Spleen (tissue), 13 donors: ENCODE measurements at places on chromosomes 12 and 14. TPM values are rescaled to one million over a fixed set of nuclear protein-coding genes. Genes with fewer than 3 reads are reported as not detected.

- DNase-seq, result no peak
- no peak overlapping the region for H3K4me3 ChIP-seq
- H3K27me3 ChIP-seq, result peaks cover 3% of the 10 kb centered on the region
- H3K4me1 ChIP-seq, result no peaks in the 10 kb centered on the region
- H3K36me3 ChIP-seq, result no peaks in the 10 kb centered on the region
Measured at GRCh38 chr14:70177081-70177800, 11.5 kb downstream of the SLC8A3 start.

DNA sequence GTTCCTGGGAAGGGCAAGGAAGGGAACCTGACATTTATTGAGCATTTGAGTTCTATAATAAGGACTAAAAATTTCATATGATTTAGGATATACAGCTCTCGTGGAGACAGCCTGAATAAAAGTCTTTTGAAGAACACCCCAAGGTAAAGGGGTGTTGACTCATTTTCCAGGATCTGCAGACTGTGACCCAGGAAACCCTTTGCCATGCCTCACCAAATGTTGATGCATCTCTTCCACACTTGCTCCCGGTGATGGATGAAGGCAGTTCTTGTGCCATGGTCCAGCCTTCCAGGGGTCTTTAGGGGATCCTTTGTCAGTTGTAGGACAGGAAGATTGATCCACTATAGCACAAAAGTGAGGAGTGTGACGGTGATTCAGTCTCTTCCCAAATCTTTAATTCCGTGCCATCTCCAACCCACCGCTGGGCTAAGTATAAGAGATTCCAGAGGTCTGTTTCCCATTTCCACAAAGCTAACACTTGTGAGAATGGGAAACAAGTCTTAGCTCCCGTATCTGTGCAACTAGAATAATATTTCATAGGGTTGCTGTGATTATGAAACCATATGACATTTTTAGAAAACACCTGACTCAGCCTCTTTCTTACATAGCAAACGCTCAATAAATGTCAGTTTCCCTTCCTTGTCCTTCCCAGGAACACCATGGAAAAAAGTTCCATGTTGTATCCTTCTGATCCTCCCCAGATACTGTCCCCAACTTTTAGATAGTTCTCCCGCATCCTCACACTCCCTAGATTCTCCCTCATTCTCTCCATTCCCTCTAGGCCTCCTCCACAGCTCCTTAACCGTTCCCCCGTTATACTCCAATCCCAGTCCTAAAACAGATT, 836 bp downstream of the AAAS start:
- DNase-seq, result no peak
- H3K4me3 ChIP-seq, result peak overlapping the region; percentile 79
- H3K36me3 ChIP-seq, result peaks cover 18% of the 10 kb centered on the region
- no peaks in the 10 kb centered on the region for H3K27me3 ChIP-seq
- H3K4me1 ChIP-seq, result peaks cover 44% of the 10 kb centered on the region

DNA sequence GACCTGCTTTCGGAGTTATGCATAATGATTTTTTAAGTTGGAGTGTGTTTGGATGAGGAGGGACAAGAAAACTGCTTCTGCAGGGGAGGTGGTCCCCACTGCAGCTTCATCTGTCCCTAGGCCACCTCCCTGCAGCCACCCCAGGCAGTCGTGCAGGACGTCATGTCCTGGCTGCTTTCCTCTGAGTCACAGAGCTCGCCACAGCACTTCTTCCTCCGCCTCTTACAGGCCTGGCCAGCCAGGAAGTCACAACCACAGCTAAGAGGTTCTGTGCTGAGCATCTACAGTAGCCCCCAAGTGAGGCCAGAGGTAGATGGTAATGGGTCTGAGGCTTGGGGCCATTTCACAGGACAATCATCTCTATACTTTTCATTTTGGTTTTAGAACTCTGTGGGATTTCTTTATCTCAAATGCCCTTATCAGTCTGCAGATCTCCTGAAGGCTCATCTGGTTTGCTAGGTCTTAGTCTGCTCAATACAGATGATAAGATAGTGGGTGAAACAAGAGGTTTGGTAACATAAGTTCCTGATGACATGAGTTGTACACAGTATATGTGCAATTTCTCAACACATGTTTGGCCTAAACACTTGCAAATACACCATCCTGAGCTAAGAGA, 106.4 kb downstream of the ARF6 start:
- H3K27me3 ChIP-seq, result no peaks in the 10 kb centered on the region
- peak; percentile 95 for DNase-seq
- no peak overlapping the region for H3K4me3 ChIP-seq
- H3K4me1 ChIP-seq, result peaks cover 63% of the 10 kb centered on the region

DNA sequence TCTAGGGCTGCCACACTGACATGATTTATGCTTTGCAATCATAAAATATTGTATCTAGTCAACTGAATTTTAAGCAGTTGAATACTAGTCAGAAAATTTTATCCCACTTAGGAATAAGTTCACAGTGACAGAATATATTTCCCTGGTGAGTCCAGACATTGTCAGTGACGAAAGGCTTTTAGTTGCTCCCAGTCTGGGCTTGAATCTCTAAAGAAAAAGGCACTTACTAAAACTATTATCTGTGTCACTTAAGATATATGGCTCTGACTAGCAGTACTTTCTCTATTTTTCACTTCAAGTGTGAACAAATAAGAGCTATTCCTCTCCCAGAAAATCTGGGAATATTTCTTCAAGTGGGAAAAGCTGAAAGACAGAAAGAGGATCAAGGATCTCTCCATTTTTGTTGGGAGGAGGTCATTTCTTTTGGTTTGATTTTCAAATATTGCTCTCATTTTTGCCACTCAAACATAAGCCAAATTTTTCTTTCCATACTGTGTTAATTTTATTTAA, 1262.3 kb upstream of the USP15 start:
- no peak overlapping the region for H3K4me3 ChIP-seq
- no peak for DNase-seq
- no peaks in the 10 kb centered on the region for H3K4me1 ChIP-seq
- H3K36me3 ChIP-seq, result no peaks in the 10 kb centered on the region
- H3K27ac ChIP-seq, result no peak overlapping the region

GRCh38 chr12:52906191-52906601, 1.3 kb upstream of the KRT8 start:
- DNase-seq, result no peak
- peak overlapping the region; percentile 79 for H3K27ac ChIP-seq
- H3K36me3 ChIP-seq, result no peaks in the 10 kb centered on the region
- H3K4me1 ChIP-seq, result peaks cover 34% of the 10 kb centered on the region
- H3K27me3 ChIP-seq, result no peaks in the 10 kb centered on the region

DNA sequence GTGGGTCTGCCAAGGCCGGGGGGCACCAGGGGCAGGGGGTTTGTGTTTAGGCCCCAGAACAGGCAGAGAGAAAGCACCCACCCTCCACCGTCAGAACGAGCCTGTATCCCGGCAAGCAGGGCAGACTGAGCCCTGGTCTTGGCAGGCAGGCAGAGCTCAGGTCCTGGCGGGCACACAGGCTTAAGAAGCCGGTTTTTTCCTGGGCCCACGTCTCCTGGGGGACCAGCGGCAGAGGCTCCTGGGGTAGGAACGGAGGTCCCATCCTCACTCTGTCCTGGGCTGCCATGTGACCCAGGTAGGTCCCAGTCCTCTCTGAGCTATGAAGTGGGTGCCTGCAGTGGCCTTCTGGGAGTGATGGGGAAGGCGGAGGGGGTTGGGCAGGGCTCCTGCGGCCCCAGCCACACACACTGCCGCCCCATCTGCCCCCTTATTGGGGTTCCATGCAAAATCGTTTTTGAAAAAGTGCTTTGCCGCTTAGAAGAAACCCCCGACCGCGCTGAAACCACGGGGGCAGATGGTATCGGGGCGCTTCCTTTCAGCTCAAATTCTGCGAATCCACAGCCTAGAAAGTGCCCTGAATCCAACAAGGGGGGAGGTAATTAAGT, 24.2 kb downstream of the SH2B3 start:
- H3K27me3 ChIP-seq, result no peaks in the 10 kb centered on the region
- peak overlapping the region; percentile 89 for H3K27ac ChIP-seq
- H3K4me3 ChIP-seq, result peak overlapping the region; percentile 15
- peaks cover 100% of the 10 kb centered on the region for H3K4me1 ChIP-seq
- no peak for DNase-seq
- H3K36me3 ChIP-seq, result no peaks in the 10 kb centered on the region

Gene JPH4
- total RNA-seq, result 10.6 TPM

Gene ANAPC7
- total RNA-seq, result 68.4 TPM

Gene DCN
- total RNA-seq, result 7.3 TPM
